B cell (primary cell): ENCODE measurements at places on chromosomes 6 and 20. TPM values are rescaled to one million over a fixed set of nuclear protein-coding genes. Genes with fewer than 3 reads are reported as not detected.

- DNase-seq = no peak
- H3K27ac ChIP-seq = no peak overlapping the region
- H3K4me1 ChIP-seq = no peaks in the 10 kb centered on the region
- H3K4me3 ChIP-seq = no peak overlapping the region
- H3K27me3 ChIP-seq = no peaks in the 10 kb centered on the region
These were observed 724.6 kb downstream of the UTRN start for GRCh38 chr6:145009711-145010110.

MOG gene
- total RNA-seq = not detected in 2 replicates

DNA sequence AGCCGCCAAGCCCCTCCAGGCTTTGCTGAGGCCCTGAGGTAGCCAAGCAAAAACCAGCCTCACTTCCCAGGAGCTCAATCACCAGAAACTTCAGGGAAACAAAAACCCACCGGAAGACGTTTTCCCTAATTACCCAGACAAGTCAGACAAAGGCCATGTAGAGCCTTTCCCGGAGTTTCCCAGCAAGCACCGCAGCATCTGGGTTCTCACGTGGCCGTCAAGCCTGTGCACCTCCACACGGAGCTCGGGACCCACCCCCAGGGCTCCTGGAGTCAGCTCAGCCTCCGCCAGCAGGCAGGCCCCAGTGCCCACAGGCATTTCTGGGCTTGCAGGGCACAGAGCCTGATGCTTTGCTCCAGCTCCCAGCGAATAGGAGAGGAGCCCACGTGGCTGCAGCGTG is 10.1 kb upstream of the MRGBP start:
- DNase-seq = no peak
- H3K4me3 ChIP-seq = no peak overlapping the region
- no peaks in the 10 kb centered on the region for H3K36me3 ChIP-seq
- H3K27me3 ChIP-seq = no peaks in the 10 kb centered on the region
- H3K4me1 ChIP-seq = no peaks in the 10 kb centered on the region

- H3K4me1 ChIP-seq = no peaks in the 10 kb centered on the region
- no peak overlapping the region for H3K4me3 ChIP-seq
- no peaks in the 10 kb centered on the region for H3K36me3 ChIP-seq
- no peaks in the 10 kb centered on the region for H3K27me3 ChIP-seq
- no peak for DNase-seq
These were observed 83.1 kb upstream of the SLC24A3 start for GRCh38 chr20:19129306-19129705.

DNA sequence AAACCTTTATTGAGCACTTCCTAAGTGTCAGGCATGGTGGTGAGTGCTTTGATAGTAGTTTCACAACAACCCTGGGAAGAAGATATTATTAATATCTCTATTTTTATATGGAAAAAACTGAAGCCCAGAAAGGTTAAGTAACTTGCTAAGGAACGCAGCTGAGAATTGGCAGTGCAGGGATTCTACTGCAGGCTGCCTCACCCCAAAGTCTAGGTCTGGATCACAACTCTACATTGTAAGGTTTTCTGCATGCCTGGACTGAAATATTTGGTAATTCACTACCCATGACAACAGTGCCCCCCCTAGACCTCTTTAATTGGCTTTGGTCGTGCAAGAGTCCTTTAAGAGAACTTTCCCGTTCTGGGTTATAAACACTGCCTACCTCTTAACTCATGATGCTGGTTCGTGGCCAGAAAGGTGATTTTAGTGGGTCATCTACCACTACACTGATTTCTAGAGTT is 67.1 kb upstream of the KCNQ5 start:
- H3K4me1 ChIP-seq = no peaks in the 10 kb centered on the region
- H3K36me3 ChIP-seq = no peaks in the 10 kb centered on the region
- DNase-seq = no peak
- H3K27me3 ChIP-seq = peaks cover 2% of the 10 kb centered on the region
- H3K4me3 ChIP-seq = no peak overlapping the region

TBX18 gene
- total RNA-seq = not detected in 2 replicates

DNA sequence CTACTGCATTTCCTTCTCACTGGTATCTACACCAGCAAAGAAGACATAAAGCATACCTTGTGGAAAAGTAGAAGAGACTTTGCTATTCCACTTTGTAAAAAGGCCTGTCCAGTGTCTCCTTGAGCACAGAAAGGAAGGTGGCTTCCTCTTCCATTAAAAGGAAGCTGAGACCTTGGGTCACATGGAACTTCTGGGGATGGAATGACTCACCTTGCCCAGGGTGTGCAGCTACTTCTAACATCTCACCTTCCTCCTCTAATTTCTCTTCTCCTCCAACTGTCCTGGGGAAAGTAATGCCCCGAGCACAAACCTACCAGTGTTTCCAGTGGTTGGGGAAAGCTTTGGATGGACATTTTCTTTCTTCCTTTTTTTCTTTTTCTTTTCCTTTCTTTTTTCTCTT is 848.8 kb upstream of the MAP3K7 start:
- DNase-seq = no peak
- no peak overlapping the region for H3K27ac ChIP-seq
- no peaks in the 10 kb centered on the region for H3K4me1 ChIP-seq
- no peak overlapping the region for H3K4me3 ChIP-seq
- no peaks in the 10 kb centered on the region for H3K36me3 ChIP-seq
- H3K27me3 ChIP-seq = no peaks in the 10 kb centered on the region

- H3K27ac ChIP-seq = no peak overlapping the region
- no peaks in the 10 kb centered on the region for H3K4me1 ChIP-seq
- no peaks in the 10 kb centered on the region for H3K36me3 ChIP-seq
- no peak for DNase-seq
These were observed 74.9 kb upstream of the SMLR1 start for GRCh38 chr6:130752267-130752666.
